RWPE2 (cell line): ENCODE measurements at places on chromosomes 3 and 15.

DNA sequence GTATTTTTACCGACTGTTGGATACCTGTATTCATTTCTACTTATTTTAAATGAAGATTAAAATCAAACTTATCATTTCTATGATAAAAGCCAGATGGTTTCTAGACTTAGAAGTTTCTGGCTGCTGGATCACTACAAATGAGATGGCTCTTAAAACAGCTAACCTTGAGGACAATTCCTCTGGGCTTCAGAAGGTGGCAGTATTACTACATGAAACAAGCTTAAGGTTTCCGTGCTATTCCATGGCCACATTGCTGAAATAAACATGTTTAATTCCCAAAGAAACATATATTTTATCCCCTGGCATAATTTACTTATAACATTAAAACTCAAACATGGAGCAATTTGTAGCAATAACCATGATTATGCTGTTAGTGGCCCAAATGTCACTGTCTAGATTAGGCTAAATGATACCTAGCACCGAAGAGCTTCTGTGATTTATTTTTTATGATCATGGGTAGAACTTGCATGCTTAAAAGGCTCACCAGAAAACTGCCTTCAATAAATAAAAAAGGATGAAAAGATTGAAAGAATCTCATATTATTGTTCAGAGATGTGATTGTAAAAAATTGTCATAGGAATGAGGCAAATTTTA, 204.0 kb upstream of the NANOGP8 start:
- no peak for DNase-seq

- DNase-seq: no peak
Measured at GRCh38 chr3:8223766-8224165, 277.9 kb upstream of the LMCD1 start.

DNA sequence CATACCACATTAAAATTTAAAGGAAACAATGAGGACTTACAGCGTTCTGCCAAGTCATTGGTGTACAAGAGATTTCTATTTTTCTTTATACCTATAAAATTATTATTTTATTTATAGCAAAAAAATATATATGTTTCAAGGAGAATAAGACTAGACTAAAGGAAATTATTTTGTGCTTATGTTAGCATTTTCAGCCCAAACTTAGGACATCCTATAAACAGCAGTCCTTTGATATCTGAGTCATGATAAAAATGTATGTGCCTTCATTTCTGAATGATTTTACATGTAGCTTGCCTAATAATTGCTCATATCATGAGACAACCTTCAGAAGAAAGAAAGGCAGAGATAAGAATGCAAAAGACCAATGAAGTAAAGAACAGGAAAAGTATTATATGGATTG, 16.7 kb upstream of the CPA3 start:
- no peak for DNase-seq

GRCh38 chr3:181689546-181689945, 22.2 kb upstream of the SOX2 start:
- DNase-seq: no peak
